Foreskin melanocyte (primary cell): ENCODE measurements at places on chromosomes 5 and 9.

- peak; percentile 9 for DNase-seq
Measured at GRCh38 chr5:66814146-66814991, 218.2 kb downstream of the MAST4 start.

GRCh38 chr9:19648672-19649071 is 140.2 kb downstream of the SLC24A2 start:
- DNase-seq, result no peak

- DNase-seq, result no peak
Measured at GRCh38 chr5:83967417-83967816, 246.8 kb upstream of the HAPLN1 start.

DNA sequence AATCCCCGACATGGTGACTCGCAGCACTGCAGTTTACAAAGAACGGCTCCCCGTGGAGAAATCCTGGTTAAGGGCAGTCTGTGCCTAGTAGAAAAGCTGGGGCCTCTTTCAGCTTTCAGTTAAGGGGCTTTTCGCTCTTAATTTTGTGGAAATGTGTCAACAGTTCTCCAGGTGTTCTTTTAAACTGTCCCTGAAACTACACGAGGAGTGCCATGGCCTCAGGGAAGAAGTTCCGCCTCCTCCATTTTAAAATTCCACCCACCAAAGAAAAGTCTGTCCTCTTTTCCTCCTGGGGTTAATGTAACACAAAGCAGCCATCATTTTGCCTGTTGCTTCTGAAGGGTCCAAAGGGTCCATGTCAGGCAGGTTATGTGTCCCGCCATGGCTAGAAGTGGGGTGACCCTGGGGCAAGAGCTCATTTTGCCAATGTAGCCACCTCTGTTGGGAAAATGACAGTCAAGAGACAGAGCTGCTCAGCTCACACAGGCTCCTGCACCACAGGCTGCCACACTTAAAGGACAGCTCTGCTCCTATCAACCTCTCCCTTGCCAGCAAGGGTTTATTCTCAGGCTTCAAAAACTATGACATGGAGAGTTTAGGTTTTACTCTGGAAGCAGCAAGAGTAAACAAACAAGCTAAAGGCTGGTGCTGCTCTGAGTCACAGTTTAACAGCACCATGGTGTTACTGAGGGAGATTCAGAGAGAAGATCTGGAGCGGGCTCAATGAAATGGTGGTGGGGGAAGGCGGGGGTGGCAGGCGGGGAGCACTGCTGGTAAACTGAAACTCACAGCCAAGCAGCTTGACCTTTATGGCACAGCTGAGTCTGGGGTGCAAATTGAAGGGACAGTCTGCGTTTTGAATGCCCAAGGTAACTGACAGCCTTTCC is 3.2 kb downstream of the WHRN start:
- no peak for DNase-seq

GRCh38 chr5:429453-430188 is 13.4 kb upstream of the EXOC3 start:
- no peak for DNase-seq

DNA sequence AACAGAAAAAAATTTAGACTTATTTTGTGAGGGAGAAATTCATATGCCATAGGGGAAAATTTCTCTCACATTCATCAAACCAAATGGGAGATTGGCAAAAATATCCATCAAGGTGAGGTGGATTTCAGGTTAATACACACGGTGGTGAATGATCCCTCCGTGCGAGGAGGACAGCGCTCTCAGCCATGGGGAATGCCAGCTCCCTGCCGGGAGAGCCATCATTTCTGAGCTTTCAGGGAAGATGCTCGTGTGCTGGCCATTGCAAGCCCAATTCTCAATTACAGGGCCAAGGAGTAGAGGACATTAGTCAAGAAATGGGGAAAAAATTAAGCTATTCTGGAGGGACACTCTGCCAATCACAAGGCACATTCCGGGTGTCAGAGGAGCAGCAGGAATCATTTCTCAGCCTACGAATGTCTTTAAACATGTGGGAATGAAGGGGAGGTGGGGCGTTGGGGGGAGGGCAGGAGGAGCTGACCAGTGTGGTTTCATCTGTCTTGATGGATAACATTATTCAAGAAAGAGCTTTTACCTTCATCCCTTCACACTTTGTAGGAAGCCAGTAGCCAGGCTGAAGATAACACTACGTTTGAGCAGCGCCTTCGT is 165.5 kb downstream of the DAB2IP start:
- DNase-seq, result no peak
